Anterior cingulate cortex (tissue), 58 donors: ENCODE measurements at places on chromosomes 3 and 15.

DNA sequence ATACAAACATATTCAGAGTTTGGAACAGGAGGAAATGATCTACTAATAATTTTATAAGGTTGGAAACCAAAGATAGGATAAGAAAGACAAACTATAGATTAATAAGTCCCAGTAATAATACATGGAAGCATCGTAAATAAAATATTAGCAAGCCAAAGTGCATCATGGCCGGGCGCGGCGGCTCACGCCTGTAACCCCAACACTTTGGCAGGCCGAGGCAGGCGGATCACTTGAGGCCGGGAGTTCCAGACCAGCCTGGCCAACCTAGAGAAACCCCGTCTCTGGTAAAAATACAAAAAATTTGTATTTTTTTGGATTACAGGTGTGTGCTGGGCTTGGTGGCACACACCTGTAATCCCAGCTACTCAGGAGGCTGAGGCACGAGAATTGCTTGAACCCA lies 14.9 kb downstream of the MUC4 start:
- no peak for DNase-seq

GRCh38 chr15:57044970-57045369 lies 126.5 kb downstream of the TCF12 start:
- DNase-seq, result no peak

GRCh38 chr3:72625602-72626337 lies 222.5 kb downstream of the SHQ1 start:
- DNase-seq, result no peak

GRCh38 chr3:69869643-69870042 lies 129.9 kb upstream of the SAMMSON start:
- no peak for DNase-seq

DNA sequence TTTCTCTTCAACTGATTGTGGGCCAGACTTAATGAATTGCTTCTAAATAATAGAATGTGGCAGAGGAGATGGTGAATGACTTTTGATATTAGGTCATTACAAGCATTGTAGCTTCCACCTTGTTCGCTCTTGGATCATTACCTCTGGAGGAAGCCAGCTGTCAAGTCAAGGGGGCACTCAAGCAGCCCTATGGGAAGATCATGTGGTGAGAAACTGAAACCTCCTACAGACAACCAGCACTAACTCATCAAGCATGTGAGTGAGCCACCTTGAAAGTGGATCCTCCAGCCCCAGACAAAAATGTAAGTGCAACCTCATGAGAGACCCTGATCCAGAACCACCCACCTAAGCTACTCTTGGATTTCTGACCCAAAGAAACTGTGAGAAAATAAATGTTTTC lies 109.8 kb upstream of the TBC1D5 start:
- DNase-seq, result no peak

DNA sequence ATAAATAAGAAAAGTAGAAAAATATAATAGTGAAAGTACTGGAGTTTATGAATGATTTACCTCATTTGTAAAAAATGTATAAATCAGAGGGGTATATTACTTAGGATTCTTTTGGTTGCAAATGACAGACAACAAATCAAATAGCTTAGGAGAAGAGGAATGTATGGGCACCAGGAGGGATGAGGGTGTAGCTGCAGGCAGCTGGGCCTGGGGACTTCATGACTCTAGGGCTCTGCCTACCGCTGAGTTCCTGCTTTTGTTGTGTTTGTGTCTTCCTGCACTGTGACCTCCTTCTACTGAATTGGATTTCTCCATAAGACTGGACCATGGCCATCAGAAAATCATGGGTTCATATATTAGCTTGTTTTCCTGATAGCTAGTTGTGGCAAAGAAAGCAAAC lies 27.9 kb upstream of the PDE8A start:
- DNase-seq, result no peak

- no peak for DNase-seq
These were observed 4.1 kb upstream of the TBC1D23 start for GRCh38 chr3:100256731-100257151.
